ENCODE measurements at places on chromosomes 11 and 22.
A peak's percentile ranks its signal among the peaks of the same experiment; 100 is the strongest.

- DNase-seq = peak; percentile 37
Measured at GRCh38 chr11:63767565-63768236, 874 bp downstream of the ZFTA start.

GRCh38 chr11:62444236-62444833, 25.5 kb downstream of the SCGB1A1 start:
- DNase-seq = peak; percentile 38

- no peak for DNase-seq
Measured at GRCh38 chr11:2224254-2224653, 46.1 kb downstream of the ASCL2 start.

- no peak for DNase-seq
Measured at GRCh38 chr11:36777311-36777710, 179.3 kb upstream of the RAG2 start.

GRCh38 chr11:121383716-121384115, 68.4 kb upstream of the SORL1 start:
- DNase-seq = no peak

GRCh38 chr22:46295277-46295971, 1.2 kb upstream of the GTSE1 start:
- no peak for DNase-seq

DNA sequence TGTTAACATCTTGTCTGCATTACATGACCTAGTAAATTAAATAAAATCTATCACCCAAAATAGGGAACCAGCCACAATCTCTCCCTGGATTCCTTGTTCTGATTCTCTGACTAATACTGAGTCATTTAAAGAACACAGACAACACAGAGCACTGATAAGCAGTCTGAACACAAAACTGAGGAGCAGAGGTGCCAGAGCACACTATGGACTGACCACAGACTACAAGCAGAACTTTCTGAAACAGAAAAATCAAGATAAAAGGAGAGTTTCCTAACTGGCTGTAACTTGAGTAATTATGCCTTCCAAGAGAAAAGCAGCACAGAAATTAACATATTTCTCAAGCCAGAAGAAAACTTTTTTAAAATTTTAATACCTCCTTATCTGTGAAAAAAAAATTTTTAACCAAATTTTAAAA, 128.8 kb downstream of the SGSM3 start:
- peak; percentile 90 for DNase-seq

DNA sequence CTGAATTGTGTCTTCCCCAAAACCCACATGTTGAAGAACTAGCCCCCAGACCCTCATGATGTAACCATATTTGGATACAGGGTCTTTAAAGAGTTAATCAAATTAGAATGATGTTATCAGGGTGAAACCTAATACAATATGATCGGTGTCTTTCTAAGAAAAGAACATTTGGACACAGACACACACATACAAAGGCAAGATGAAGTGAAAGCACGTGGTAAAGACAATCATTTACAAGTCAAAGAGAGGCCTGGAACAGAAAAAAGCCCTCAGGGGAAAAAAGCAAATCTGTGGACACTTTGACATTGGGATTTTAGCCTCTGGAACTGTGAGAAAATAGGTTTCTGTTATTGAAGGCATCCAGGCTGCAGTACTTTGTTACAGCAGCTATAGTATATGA, 733.4 kb downstream of the JRKL start:
- no peak for DNase-seq

DNA sequence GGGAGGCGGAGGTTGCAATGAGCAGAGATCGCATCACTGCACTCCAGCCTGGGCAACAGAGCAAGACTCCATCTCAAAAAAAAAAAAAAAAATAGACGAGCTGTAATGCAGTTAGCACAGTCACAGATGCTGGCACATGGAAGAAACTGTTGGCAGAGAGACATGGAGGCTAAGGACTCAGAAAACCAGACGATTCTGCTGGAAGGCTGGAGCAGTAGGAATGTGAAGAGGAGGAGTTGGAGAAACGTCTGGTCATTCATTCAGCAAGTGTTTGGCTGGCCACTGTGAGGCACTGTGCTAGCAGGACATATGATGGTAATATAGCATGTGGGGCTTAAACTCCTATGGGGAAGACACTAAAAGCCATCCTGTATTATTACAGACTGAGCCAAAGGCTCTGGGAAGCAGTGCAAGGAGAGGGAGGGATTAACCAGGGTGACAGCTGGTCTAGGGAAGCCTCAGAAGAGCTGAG, 5.0 kb downstream of the UQCR10 start:
- DNase-seq = peak; percentile 38

- DNase-seq = no peak
Measured at GRCh38 chr22:30253205-30253852, 6.8 kb upstream of the LIF start.

DNA sequence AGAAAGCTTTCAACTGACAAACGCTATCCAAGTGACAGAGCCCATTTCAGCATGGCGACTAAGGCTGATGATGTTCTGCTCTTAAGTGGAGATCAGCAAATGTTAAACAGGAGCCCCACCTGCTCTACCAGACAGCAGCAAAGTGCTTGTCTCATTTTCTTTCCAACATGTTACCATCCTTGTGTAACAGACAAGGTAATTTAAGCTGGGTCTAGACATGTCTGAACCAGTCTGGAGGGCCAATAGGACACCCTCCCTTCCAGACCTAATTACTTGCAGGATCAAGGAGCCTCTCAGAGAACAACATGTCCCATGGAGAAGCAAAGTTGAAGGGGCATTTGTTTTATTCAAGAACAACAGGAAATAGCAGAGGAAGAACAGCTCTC, 3.9 kb upstream of the LMO2 start:
- DNase-seq = no peak

DNA sequence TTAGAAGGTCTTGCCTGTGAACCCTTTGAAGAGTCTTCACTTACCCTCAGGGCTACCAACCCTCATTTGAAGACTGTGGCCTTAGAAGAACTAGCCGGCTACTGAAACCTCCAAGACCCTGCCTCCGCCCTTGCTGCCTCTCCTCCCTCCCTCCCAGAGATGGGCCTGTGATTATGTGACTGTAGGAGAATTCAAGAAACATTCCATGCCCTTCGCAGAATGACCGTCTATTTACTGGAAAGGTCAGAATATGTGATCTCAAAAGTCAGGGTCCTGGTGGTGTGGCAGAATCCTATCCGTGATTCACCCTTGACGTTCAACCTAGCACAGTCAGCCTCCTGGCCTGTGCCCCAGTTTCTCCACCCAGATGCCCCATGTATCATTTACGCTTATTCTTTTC, 109.6 kb downstream of the CTNND1 start:
- DNase-seq = no peak

GRCh38 chr22:17283423-17283822, 64.2 kb upstream of the ADA2 start:
- no peak for DNase-seq

GRCh38 chr11:122048401-122048800, 67.6 kb downstream of the BLID start:
- DNase-seq = no peak

DNA sequence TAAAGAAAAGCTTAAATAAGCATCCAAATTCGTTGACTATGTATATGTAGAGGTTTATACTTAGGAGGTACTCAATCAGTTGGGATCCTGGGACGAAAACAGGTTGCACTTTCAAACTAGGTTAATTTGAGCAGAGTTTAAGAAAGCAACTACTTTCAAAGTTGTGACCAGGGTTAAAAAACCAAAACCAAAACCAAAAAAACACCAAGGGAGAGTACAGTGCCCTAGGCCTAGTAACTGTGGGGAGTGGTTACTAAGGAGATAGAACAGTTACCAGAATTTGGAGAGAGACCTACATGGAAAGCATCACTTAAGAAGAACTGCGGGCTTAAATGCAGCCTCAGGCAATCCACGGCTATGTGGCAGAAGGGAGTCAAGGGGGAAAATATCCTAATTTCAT, 148.3 kb downstream of the JRKL start:
- no peak for DNase-seq

DNA sequence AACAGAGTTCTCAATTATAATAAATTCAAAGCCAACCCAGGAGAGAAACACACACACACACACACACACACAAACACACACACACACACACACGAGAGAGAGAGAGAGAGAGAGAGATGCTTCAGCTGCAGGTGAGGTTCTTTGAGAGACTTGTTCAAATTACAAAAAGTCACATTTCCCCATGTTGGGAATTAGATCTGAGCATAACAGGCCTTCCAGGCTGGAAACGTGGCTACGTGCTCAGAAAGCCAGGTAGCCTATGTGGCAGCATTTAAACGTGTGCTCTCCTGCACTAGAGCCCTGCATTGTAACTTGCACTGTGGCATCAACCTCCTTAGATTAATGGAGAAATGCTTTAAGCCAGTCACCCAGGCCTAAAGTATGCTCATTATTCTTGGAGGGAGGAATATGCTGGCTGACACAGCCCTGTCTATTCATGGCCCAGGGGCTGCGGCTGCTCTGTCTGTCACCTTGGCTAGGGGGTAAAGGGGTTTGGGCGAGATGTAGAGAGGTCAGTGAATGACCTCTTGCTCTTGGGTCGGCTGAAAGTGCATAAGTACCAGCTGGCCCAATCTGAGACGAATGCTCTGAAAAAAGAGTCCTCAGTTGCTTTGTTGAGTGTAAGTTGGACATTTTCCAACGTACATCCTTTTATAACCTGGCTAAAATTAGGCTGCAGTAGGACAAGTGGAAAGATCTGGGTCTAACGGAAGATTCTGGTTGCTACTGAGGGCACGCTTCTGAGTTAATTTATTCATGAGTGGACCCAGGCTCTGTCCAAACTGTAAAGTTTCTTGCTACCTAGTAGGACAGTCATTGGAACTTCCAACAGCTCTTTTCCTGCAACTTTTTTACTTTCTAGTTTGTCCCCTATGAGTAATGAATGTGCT, 171.1 kb upstream of the SEZ6L start:
- no peak for DNase-seq

DNA sequence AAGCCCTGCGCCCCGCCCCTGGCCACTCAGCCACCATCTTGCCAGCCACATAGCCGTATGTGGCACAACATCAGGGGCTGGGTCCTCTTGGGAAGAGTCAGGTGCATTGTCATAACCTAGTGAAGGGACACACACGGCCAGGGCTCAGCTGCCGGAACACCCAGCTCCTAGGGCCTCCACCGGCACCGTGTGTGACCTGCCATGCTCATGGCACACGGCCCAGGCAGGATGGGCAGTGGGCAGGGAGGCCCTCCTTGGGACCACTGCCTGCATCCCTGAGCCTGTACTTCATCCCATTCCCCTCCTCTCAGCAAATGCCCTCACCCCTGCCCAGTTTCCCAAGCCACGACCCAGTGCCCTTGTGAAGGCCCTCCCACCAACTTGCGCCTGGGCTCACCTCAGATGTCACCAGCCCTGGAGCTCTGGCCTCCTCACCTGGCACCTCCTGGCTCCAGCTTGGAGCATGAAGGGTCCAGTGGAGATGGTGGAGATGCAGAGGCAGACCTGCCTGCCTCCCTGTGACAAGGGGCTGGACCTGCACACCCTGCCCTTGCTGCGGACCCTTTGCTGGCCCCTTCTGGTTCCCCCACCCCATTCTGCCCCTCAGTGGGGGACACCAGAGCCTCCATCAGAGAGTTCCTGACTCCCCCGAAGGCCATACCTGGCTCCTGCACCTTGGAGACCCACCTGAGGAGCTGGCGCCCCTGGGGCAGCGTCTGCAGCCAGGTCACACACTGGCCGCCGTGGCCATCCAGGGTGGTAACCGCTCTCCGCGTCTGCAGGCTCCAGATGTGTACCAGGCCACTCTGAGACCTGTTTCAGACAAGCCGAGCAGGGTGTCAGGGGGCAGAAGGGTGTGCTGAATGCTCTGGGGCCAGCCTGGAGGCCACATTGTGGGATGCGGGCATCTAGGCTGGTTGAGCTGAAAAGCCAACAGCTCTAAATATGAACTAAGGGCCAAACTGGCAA, 34.5 kb downstream of the GNB1L start:
- no peak for DNase-seq

DNA sequence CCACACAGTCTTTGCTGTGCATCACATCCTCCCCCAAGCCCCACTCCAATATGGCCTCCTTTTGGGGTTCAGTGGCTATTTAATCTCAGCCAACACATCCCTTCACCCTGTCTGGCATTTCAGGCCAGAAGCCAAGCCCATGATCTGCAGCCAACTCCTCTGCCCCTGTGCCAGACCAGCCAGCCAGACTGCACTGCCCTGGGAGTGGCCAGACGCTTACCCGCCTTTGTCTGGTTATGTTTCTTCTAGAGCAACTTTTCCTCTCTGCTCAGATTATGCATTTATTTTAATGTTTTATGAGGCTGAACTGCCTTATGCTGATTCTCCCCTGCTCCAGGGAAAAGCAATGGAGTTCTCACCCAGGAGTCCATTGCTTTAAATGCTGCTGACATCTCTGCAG, 206.7 kb upstream of the TBCEL start:
- DNase-seq = no peak

- no peak for DNase-seq
Measured at GRCh38 chr11:46348566-46349401, 1.5 kb downstream of the DGKZ start.

DNA sequence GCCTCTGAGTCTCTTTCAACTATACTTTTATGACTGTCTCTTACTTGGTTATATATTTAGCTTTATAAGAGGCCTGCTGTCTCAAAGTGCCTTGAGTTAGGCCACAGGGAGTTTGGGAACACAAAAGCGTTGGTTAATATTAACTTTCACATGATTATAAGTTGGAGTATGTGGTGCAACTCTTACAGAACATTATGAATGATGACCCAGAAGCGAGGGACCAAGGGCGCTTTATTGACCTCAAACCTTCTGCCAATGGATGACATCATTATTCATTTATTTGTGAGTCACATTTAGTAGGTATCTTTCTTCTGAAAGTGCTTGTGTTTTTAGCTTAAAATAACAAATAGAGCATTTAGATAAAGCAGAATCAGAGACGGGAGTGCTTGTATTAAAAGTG, 298.0 kb upstream of the ZC3H12C start:
- no peak for DNase-seq

GRCh38 chr11:66275984-66276612, 1.9 kb upstream of the CNIH2 start:
- no peak for DNase-seq

DNA sequence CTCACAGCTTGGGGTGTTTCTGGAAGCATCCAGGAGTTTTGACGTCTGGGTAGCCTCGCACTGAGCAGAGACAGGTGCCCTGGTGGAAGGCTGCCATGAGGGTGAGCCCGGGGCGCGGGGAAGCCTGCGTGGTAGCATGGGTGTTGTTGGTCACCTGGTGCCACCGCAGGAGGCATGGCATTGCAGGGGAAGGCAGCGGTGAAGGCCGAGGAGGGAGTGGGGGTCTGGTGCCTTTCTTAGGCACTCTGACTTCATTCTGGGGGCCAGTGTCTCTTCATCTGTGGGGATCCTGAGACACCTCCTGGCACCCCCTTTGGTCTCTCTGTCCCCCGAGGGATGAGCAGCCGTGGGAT, 271.2 kb downstream of the TBC1D22A start:
- no peak for DNase-seq

GRCh38 chr22:38974826-38975175, 7.3 kb upstream of the APOBEC3B start:
- DNase-seq = no peak

- DNase-seq = no peak
Measured at GRCh38 chr11:111429066-111429506, 50.0 kb upstream of the POU2AF1 start.

DNA sequence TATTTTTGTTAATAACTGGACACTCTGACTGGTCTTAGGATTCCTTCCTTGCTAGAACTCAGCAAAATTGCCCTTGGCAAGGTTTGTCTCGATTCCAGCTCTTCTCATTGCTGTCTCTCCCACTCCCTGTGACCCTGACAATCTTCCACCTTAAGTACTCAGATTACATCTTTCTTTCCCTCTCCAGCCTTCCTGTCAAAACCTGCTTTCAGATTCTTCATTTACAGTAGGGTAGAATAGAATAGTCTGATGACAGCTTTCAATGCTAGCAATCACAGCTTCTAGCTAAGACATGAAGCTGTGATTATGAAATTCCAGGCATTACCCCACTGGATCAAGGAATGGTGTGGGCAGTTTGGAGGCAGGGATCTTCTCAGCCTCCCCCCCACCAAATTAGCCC, 39.2 kb upstream of the LMO2 start:
- DNase-seq = no peak
